ENCODE measurements at places on chromosomes 16 and 17.
A peak's percentile ranks its signal among the peaks of the same experiment; 100 is the strongest.

- no peak for DNase-seq
Measured at GRCh38 chr17:41634639-41635038, 10.3 kb upstream of the KRT17 start.

GRCh38 chr17:3896108-3896967 is 3.5 kb upstream of the CAMKK1 start:
- DNase-seq, result no peak

DNA sequence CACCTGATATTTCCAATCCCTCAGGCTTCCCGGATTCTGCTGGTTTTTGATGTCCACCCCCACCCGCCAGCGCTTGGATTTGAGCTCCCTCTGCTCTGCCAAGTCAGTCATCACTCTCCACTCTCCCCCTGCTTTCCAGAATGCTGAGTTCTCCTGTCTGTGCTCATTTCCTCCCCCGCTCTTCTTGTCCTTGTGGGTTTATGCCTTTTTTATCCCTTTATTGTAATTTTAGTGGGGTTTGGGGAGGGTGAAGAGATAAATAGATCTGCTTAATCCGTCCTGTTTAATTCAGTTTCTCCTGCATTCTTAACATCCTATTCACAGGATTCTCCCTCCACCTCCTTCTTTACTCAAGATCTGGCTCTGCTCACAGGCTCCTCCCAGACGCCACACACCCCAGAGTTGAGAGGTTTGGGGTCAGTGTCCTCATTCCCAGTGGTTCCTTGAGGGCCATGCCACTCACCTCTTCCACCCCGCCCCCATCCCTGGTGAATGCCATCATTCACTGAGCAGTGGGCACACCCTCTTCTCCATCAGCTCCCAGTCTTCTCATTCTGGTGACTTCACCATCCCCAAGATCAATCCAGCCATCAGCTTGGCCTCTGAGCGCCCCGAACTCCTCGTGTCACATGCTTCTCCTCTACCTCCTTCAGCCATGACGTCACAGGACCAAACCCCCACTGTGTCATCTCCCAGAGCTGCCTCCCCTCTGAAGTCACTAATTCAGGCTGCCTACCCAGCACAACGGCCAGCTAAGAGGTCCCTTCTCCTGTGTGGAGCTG is 15.1 kb upstream of the GUCY2D start:
- DNase-seq, result no peak

GRCh38 chr17:74415608-74416396 is 16.1 kb upstream of the GPRC5C start:
- no peak for DNase-seq

- peak; percentile 59 for DNase-seq
Measured at GRCh38 chr17:80008383-80008840, 27.3 kb downstream of the TBC1D16 start.

- DNase-seq, result no peak
Measured at GRCh38 chr17:41977991-41978390, 11.4 kb downstream of the CNP start.

DNA sequence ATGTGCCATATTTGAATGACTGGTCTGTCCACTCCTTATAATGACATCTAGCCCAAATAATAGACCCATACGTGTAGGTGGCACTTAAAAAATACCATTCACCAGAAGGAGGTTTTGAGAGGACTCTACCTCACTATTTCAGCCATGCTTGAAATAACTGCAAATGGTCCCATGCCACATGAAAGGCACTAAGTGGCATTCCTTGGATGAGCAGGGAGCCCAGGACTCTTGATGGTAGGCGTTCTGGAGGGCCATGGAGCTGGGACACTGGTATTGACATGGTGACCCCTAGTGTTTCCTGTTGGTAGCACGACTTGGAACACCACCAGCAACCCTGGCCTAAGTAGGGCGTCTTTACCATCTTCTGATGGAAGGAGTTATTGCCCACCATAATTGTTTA is 148.7 kb upstream of the ZFHX3 start:
- peak; percentile 64 for DNase-seq

- no peak for DNase-seq
Measured at GRCh38 chr17:20262226-20263114, 204.9 kb downstream of the LGALS9B start.

GRCh38 chr16:56789360-56789759 is 59.4 kb downstream of the NUP93 start:
- DNase-seq, result peak; percentile 35

GRCh38 chr17:7719661-7720060 is 2.1 kb downstream of the DNAH2 start:
- DNase-seq, result no peak

DNA sequence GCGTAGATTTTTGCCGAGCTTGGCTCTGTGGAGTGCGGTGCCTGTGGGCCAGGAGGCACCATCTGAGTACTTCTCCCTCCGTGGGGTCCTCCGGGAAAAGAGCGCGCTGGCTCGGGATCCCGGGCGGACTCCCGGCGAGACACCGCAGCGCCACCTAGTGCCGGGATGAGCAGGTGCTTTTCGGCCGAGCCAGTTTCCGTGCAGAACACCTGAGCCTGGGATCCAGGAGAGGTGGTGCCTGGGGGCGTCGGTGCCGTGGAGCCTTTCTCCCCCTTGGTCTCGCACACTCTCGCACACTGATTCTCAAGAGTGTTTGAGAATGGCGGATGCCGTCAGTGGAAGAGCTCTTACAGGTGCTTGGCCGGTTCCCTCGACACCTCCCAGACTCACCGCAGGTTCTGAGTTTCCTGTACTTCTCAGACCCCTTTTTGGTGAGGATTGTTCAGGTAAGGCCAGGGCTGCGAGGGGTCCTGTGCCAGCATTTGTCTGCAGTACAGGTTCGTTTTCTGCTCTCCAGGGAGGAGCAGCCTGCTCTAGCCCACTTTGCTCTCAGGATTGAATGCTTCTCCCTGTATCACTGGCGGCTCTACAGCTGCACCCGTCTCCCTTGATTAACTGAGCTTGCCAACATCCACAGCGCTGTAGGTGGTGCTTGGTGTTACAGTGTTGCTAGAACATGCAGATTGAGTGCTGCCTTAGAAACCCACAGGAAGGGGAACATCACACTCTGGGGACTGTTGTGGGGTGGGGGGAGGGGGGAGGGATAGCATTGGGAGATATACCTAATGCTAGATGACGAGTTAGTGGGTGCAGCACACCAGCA is 23.3 kb downstream of the TBCD start:
- DNase-seq, result peak; percentile 71

GRCh38 chr16:71889147-71889546 is 5.2 kb upstream of the ZNF821 start:
- DNase-seq, result no peak

GRCh38 chr17:81331527-81332043 is 36.5 kb upstream of the SLC38A10 start:
- DNase-seq, result no peak

DNA sequence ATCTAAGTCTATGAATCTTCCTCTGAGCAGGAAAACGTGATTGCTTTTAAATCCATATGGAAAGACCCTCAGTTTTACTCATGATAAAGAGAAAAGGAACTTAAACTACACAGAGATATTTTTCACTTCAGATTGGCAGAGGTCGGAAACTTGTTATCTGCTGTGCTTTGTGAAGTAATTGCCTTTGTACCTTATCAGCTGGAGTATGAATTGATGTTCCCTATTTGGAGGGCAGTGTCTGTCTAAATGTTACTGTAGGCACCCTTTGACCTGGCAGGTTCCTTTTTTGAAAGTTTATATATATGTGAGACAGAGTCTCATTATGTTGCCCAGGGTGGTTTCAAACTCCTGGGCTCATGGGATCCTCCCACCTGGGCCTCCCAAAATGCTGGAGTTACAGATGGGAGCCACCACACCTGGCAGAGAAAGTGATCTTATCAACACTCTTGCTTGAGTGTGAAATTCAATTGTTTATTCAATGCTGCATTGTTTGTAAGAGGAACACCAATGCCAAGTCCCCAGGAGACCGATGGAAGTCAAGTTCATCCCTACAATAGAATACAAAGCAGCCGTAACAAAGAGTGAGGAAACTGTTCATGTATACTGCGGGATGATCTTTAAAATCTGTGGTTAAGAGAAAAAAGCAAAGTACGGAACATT is 52.3 kb downstream of the ABCC1 start:
- no peak for DNase-seq

DNA sequence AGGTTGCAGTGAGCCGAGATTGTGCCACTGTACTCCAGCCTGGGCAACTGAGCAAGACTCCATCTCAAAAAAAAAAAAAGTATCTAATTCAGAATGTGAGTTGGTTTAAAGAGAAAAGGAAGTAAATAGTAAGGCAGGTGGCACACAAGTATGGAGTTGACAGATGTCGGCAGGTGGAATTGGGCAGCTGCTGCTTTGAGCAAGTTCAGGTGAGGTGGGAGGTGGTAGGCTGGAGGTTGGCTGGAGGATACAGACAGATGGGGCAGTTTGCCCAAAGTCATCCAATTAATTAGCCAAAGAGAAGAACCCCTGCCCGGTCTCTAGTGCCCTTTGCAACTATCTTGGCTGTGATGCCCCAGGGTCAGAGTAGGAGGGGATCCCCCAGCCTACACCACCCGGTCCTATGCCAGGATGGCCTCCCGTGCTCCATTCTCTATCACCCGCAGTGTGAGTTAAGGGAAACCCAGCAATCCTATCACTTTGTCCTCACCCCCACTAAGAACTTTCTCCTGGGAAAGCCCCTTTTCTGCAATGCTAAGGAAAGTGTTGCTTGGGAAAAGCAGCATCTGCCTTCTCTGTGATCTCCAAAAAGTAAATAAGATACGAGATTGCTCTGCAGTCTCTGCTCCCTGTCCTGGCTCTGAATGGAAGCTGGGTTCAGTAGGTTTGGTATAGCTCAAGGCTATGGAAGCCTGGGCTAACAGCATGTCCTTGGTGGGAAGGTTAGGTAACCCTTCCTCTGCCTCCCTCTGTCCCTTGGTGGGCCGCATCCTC is 32.2 kb downstream of the SLC12A3 start:
- DNase-seq, result no peak

- no peak for DNase-seq
Measured at GRCh38 chr17:17467720-17468119, 9.1 kb upstream of the MED9 start.

- DNase-seq, result peak; percentile 78
Measured at GRCh38 chr16:49608098-49608497, 234.5 kb downstream of the C16orf78 start.

DNA sequence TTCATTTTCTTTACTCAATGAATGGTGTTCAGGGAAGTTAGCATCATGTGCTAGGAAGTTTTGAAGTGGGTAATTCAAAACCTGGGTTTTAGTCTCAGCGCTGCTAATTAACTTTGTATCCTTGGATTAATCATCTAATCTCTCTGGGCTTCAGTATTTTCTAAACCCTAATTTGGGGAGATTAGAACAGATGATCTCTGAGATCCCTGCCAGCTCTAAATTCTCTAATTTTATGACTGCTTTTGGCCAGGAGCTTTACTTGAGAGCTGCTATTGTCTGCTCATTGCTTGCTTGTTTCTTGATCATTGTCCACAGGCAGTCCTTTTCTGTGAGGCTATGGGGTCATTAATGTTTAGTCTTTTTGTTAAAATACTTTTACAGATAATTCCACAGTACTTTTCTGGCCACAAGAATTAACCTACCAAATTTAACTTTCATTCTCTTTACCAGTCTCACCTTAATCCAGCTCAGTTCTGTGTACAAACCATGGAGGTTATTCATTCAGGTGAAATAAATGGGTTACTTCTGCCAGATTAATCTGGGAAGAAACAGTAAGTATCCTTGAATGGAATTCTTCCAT is 28.4 kb upstream of the VWA3A start:
- no peak for DNase-seq

DNA sequence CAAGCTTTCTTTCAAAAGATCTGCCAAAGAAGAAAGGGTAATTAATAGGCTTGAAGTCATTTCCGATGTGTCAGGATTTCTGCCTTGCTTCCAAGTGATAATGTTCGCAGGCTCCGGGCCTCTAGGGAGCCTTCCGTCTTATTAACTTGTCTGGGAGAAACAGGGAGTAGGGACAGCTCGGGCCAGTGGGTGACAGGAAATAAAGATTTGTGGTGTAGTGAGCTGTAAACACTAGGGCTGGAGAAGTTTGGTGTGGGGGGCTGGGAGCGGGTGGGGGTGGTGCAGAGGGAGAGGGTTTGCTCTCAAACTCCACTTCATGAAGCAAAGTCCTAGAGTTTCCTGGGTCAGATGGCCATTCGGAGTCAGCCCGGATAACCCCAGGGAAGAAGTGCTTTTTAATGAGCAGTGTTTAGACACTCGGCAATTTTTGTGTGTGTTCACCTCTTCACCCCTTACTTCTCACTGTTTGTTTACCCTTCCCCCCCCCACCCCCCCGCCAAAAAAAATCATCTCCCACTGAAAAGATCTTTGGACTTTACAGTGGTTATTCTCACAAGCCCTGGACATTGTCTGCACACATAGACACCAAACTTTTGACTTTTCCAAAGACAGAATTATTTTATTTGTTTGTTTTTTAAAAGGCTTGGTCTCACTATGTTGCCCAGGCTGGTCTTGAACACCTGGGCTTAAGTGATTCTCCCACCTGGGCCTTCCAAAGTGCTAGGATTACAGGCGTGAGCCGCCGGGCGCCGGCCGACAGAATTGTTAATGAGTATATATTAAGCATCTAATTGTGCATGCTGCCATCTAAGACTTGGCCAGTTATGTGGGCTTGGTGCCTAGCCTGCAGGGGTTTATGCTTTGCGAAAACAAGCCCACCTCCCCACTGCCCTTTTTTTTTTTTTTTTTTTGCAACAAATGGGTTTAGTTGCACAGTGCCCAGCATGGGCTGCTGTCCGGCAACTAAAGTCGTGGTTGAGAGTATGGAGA is 196.4 kb downstream of the CCDC182 start:
- DNase-seq, result peak; percentile 47

GRCh38 chr17:69709441-69709840 is 294.9 kb downstream of the MAP2K6 start:
- no peak for DNase-seq

DNA sequence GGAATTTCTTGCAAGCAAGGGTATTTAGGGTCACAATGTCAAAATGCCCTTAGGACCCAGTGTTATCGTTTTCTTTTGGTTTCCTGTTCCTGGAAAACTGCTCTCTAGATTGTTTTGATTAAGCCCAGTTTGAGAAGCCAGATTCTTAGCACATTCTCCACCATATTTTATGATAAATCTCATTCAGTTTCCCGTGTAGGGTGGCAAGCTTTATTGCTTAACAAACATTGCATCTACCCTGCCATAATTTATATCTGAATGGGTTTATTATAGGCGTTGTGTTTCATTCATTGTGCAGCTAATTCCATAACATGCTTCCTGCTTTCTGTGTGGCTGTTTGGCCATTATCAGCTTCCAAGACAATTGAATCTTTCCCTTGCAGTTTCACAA is 389.1 kb upstream of the DYNLRB2 start:
- DNase-seq, result no peak

- peak; percentile 95 for DNase-seq
Measured at GRCh38 chr16:49638673-49639610, 217.0 kb downstream of the ZNF423 start.

GRCh38 chr16:62794724-62795123 is 758.5 kb upstream of the CDH8 start:
- no peak for DNase-seq

GRCh38 chr17:35460354-35460851 is 11.8 kb upstream of the SLFN13 start:
- peak; percentile 28 for DNase-seq

Data from lung (tissue), 17 donors.